ENCODE measurements at places on chromosomes 7 and 10.

GRCh38 chr10:74165530-74165901 is 14.5 kb downstream of the ADK start:
- no peak for DNase-seq

- no peak for DNase-seq
Observed at GRCh38 chr7:157889480-157889879, 552.7 kb downstream of the DNAJB6 start.

GRCh38 chr10:48625826-48626134 is 20.9 kb upstream of the ARHGAP22 start:
- no peak for DNase-seq

DNA sequence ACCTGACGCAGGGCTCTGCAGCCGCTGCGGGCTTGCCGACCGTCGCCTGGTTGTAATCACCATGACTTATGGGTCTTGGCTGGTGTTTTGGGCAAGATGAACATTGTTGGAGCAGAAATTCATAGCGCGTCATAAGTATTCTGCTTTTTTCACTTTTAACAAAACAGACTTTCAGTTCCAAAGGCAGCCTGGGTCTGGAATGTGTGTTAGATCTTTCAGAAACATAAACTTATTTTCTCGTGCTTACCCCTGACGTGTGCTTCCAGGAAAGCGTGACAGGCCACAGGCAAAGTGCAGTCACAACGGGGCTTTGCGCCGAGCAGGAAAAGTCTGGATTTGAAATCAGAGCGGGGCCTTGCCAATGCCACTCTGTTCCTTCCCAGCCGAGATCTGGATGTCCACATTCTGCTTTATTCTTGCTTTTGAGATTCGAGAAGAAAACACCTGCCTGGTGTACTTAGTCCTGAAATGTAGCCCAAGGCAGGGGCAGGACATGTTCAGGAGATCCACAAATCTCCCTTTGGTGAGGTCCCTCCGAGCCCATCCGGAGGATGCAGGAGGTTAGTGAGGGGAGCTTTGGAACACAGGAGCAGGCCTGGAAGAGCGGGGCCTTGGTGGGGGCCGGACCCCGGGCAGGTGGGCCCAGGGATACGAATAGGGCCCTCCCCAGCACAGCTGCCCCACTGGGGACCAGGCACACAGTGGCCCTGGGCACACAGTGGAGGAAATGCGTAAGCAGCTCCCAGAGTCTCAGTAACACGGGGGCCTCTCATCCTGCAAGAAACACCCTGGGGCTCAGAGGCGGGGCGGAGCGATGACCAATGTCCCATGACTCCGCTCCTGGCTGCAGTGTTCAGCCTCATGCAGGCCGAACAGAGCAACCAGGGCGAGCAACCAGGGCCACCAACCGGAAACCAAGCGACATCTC is 49.5 kb upstream of the EBF3 start:
- DNase-seq: no peak

GRCh38 chr10:24541239-24541753 is 182.4 kb downstream of the ARHGAP21 start:
- DNase-seq: no peak

DNA sequence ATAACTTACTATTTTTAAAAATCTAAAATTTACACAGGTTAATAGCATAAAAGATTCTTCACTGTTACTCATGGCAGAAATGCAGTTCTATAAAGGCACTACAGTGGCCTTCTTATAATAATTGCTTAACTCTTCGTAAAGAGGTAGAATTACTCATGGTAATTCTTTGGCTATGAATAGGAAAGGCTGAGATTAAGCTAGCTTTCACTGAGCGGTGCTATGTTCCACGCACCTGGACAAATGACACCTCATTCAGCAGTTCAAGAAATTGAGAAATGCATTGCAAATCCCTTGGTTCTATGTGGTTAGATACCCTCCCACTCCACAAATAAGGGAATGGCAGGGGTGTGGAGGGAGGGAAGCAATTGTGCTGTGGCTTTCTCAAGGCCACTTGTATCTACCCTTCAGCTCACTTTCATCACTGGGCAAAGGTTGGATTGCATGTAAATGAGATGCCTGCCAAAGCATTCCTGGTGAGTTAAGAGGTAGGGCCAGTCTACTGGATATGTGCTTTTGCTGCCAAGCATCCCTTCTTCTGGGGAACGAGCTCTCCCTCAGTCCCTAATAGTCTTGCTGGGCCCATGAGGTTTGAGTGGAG is 210.9 kb downstream of the TEX36 start:
- no peak for DNase-seq

- DNase-seq: no peak
Observed at GRCh38 chr10:803041-803741, 113.7 kb upstream of the DIP2C start.

DNA sequence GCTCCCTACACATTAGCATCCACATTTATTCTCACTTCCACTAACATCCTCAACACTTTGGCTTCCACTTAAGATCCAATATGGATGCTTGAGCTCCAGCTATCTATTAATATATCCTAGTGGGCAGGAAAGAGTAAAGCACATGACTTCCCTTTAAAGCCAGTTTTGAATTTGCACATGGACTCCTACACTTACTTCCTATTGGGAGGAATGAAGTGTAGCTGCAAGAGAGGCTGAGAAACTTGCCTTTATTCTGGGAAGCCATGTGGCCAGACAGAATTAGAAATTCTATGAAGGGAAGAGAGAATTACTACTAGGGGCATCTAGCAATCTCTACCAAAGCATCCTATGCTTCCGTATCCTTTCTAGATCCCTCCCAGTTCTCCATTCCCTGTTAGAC is 3.0 kb upstream of the TSPAN14 start:
- no peak for DNase-seq

DNA sequence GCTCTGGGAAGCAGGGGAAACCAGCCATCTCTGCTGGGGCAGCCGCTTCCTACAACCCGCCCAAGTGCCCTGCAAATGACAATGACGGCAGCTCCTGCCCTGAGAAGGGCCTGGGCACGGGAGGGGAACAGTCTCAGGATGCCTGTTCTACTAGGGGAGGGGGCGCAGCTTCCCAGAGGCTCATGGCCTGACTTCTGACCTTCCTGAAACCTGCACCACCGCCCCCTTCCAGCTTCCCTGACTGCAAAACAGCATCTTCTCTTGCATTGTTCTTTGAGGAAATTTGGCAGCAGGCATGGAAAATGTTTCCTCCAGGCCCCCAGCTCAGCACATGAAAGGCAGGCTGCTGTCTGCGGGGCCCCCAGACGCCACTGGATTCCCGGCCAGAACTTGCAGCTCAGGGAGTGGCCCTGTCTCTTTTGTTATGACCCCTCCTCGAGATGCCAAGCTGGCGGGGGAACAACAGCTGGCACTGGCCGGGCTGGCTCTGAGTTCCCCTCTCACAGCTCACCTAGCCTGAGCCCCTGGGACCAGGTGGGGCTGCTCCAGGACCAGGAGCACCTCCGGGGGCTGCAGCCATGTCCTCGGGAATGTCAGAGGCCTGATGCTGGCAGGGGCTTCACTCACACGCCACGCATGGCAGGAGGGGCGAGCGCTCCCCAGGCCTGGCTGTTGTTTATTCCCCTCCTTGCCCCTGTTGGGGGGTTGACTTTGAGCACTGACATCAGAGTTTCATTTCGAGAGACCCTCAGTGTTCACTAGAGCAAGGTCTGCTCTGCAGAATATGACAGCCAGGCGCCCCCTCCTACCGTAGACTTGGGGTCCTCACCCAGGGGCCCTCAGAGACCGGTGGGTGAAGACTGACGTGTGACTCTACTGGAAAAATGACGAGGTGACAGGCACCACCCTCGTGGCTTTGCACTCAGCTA is 62.7 kb downstream of the CALML3 start:
- DNase-seq: no peak

- no peak for DNase-seq
Observed at GRCh38 chr10:70756700-70757360, 28.3 kb downstream of the TBATA start.

DNA sequence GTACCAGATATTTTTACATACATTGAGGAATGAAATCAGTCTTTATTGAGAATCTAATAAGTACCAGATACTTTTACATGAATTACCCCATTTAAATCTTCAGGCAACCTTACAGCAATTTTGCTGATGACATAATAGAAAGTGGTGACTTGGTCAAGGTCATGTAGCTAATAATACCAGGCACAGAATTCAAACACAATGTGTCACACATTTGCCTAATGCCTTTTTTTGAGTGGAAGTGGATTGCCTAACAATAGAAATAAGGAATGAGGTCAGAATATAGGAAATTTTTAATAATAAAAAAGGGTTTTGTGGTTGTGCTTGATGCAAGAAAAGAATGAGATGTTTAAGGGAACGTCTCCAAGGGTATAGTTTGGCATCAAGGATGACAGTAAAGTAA is 466.6 kb upstream of the IGFBP3 start:
- no peak for DNase-seq
